Spleen (tissue), 13 donors: ENCODE measurements at places on chromosomes 1 and 21. TPM values are rescaled to one million over a fixed set of nuclear protein-coding genes. Genes with fewer than 3 reads are reported as not detected.

- no peak for DNase-seq
These were observed 121.4 kb downstream of the HLCS start for GRCh38 chr21:36845070-36845469.

DNA sequence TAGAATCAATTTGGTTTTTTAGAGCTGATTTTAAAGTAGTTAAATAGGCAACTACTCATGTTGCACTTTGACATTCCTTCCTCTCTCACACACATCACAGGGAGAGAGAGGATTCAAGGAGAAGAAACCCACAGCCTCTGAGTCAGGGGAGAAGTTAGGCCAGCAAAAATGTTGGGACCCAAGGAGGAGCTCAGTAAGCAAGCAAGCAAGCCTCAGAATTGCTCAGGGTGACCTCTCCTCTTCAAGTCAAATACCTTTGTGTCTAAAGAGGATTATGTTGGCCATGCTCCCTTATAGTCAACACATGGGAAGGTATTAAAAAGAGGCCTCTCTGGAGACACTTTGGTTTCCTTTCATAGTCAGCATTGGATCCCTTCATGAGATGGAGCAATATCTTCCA lies 80.5 kb upstream of the WARS2 start:
- DNase-seq = no peak

GRCh38 chr1:225735252-225736149 lies 42.1 kb upstream of the SRP9 start:
- no peak for DNase-seq

GRCh38 chr21:46179708-46180078 lies 4.6 kb downstream of the SPATC1L start:
- no peak for DNase-seq

DNA sequence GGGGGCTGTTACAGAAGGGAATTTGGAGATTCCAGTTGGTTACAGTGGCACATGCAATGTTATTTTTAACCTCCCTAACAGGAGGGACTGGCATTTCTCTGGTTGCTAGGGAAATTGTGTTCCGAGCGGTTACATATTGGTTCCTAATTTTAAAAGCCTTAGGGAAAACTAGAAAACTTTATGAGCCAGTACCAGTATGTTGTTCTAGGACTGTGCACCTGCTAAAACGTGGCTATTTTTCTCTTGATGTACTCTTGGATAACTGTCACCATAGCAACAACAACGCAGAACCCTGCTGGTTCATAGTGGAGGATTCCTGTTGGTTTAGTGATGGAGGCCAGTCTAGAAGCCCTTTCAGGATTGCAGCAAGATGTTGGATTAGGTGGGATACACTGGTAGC lies 68.9 kb upstream of the PGBD5 start:
- DNase-seq = no peak

DNA sequence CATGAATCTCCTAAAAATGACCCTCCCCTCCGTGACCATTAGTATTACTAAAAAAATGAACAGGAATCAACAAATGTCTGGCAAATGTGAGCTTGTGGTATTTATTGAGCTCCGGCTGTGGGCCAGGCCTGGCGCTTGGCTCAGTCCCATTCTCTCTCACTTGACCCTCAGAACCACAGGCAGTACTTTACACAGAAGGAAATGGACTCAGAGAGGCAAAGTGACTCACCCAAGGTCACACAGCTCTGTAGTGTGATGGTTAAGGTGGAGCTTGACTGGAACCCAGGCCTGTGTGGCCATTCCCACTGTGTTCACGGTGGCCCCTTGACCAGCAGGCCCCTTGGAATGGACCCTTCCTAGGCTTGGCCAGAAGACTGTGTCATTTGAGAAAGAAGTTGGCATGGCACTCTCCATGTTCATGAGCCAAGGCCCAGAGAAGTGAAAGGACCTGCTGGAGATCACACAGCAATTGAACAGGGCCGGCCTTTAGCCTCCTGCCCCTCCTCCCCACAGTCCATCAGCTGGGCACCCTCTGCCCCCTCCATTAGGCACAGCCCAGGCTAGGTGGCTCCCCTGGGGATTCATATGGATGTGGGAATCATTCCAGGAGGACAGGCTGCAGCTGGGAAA lies 32.1 kb downstream of the FAM151A start:
- DNase-seq = no peak

GRCh38 chr1:230149751-230150584 lies 82.9 kb downstream of the GALNT2 start:
- peak; percentile 88 for DNase-seq

- DNase-seq = no peak
These were observed 108.9 kb upstream of the ADAR start for GRCh38 chr1:154716614-154717527.

SYT14 gene
- under 0.01 TPM for polyA plus RNA-seq

MTARC1 gene
- 6.0 TPM for polyA plus RNA-seq

ATP5PO gene
- 255 TPM for polyA plus RNA-seq

RAB4A gene
- polyA plus RNA-seq = 23.3 TPM

USH2A gene
- polyA plus RNA-seq = not detected
